ENCODE measurements at places on chromosomes 5 and 9. TPM values are rescaled to one million over a fixed set of nuclear protein-coding genes. Genes with fewer than 3 reads are reported as not detected.

Gene SH3PXD2B
- 27.5 TPM for total RNA-seq

Gene PTTG1
- total RNA-seq = 183 TPM

Gene NEK6
- 40.8 TPM for total RNA-seq

Gene LMBRD2
- 1.1 TPM for total RNA-seq

GRCh38 chr5:59125011-59125961, 542.4 kb downstream of the RAB3C start:
- no peaks in the 10 kb centered on the region for H3K27me3 ChIP-seq
- H3K36me3 ChIP-seq = no peaks in the 10 kb centered on the region
- peaks cover 18% of the 10 kb centered on the region for H3K4me1 ChIP-seq
- H3K4me3 ChIP-seq = no peak overlapping the region
- H3K27ac ChIP-seq = no peak overlapping the region
- no peak for DNase-seq

DNA sequence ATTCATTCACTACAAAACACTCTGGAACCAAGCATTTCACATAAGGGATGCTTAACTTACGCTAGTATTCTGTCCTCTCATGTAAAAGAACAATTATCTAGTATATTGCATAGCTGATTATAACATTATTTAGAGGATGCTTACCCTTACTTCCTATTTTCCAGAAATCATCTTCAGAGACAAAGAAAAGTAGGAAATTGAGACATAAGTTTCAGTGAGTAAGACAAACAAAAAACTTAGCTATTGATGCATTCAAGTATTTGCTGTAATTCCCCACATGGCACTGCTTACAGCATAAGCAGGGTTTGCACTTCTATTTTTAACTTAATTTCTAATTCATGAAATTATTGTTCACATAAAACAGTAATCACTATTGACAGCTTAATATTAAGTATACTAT, 104.8 kb upstream of the SREK1 start:
- DNase-seq = no peak
- H3K4me3 ChIP-seq = no peak overlapping the region
- H3K36me3 ChIP-seq = peaks cover 4% of the 10 kb centered on the region

DNA sequence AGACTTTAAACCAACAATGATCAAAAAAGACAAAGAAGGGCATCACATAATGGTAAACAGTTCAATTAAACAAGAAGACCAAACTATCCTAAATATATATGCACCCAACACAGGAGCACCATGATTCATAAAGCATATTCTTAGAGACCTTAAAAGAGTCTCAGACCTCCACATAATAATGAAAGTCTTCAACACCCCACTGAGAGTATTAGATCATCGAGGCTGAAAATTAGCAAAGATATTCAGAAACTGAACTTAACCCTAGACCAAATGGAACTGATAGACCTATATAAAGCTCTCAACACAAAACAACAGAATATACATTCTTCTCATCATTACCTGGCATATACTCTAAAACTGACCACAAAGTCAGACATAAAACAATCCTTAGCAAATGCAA, 11.7 kb upstream of the SPINK14 start:
- H3K4me1 ChIP-seq = no peaks in the 10 kb centered on the region
- no peak overlapping the region for H3K4me3 ChIP-seq
- DNase-seq = no peak
- H3K27me3 ChIP-seq = 0 out of 2 replicates have a peak, but pooled peaks cover 2% of the 10 kb centered on the region

DNA sequence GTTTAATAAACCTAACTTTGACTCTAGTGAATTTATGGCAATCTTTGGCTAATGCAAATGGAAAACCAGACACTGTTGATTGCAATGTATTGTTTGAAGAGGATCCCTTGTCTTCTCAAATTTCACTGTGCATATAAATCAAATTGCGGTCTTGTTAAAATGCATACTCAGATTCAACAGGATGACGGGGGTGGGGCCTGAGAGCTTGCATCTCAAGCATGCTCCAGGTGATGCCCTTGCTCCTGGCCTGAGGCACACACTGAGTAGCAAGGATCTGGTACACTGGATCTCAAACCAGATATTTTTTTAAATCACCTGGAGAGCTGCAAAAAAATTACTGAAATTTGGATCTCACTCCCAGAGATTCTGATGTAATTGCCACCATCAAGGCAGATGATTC, 463.7 kb downstream of the DNAH5 start:
- H3K27me3 ChIP-seq = no peaks in the 10 kb centered on the region
- H3K4me1 ChIP-seq = no peaks in the 10 kb centered on the region
- H3K27ac ChIP-seq = no peak overlapping the region
- no peaks in the 10 kb centered on the region for H3K36me3 ChIP-seq
- no peak overlapping the region for H3K4me3 ChIP-seq

DNA sequence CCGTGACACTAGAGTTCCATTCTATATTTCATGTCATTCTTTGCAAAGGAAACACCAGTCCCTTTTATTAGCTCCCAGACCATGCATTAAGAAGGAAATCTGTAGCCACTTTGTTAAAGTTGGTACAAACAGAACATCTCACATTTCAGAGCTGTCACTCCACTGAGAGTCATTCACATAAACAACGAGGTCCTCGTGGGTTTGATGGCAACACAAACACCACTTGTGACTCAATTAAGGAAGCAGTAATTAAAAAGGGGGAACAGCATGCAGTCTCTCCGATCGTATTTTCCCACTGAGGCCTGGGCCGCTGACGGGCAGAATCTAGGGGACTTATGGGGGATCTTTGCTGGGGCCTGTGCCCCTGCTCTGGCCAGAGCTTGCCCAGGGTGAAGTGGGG, 94.2 kb upstream of the ZNF618 start:
- no peak overlapping the region for H3K27ac ChIP-seq
- H3K4me3 ChIP-seq = no peak overlapping the region
- no peaks in the 10 kb centered on the region for H3K36me3 ChIP-seq
- H3K4me1 ChIP-seq = no peaks in the 10 kb centered on the region
- 0 out of 2 replicates have a peak, but pooled peaks cover 4% of the 10 kb centered on the region for H3K27me3 ChIP-seq

GRCh38 chr5:131749723-131750470, 46.9 kb downstream of the FNIP1 start:
- H3K27me3 ChIP-seq = no peaks in the 10 kb centered on the region
- H3K27ac ChIP-seq = no peak overlapping the region
- peaks cover 5% of the 10 kb centered on the region for H3K4me1 ChIP-seq
- H3K4me3 ChIP-seq = no peak overlapping the region

- H3K4me3 ChIP-seq = no peak overlapping the region
- DNase-seq = no peak
- no peaks in the 10 kb centered on the region for H3K4me1 ChIP-seq
- H3K27ac ChIP-seq = no peak overlapping the region
- H3K27me3 ChIP-seq = no peaks in the 10 kb centered on the region
Measured at GRCh38 chr9:28051559-28052503, 478.6 kb upstream of the C9orf72 start.

DNA sequence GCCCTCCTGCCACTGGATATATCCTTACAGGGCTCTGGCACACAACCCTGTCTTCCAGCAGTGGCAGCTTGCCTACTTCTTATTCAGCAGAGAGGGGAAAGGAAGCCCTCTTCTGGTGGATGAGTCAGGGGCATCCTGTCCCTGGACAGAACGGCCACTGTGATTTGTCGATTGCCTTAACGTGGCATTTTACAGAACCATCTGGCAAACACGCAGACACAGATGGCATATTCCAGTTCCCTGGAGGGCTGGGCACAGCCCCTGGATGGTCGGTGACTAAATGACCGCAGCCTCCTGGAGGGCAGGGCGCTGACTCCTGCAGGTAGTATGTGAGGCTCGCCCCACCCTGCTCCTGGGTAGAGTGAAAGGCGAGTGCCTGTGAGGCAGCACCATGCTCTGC, 62.1 kb downstream of the DCP2 start:
- H3K27me3 ChIP-seq = no peaks in the 10 kb centered on the region
- DNase-seq = peak; percentile 19
- H3K27ac ChIP-seq = no peak overlapping the region
- H3K36me3 ChIP-seq = no peaks in the 10 kb centered on the region
- H3K4me1 ChIP-seq = no peaks in the 10 kb centered on the region

DNA sequence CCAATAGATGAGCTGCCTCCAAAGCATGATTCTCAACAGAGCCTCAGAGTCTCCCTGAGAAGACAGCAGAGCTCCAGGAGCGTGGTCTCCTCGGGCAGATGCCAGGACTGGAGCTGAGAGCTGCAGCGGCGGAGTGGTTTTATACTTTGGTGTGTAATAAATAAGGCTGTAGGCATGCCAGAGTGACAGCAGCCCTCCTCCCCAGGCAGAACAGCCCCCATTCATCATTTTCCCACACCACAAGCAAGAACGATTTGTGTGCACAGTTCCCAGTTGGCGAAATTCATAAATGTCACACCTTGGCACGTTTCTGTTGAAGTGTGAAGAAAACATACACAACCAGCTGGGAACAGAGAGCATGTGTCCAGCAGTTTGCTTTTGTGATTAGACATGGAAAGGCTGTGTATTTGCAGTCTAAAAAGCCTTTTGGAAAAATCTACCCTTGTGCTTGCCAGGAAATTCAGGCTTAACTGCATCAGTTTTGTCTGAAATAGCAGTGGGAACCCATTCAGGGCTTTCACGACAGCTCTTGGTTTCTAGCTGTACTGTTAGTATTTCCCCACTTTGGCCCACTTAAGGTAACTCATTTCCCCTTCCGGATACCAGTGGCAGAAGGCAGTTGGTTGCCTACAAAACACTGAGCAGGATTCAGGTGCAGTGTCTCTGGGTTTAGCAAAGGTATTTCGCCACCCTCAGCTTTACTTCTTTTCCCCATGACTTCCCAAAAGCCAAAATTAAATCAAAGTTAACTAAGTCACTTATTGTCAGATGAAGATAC, at the start of gene C1QTNF3:
TSS of gene C1QTNF3 (minus strand) at position 115 of the 778 bp plus-strand sequence. CDS start at position 27, 88 bp downstream.
- DNase-seq = no peak
- no peak within 1 kb of the TSS for H3K4me3 ChIP-seq
- H3K4me1 ChIP-seq = no peaks in the 10 kb centered on the region
- H3K27ac ChIP-seq = no peak within 1 kb of the TSS

DNA sequence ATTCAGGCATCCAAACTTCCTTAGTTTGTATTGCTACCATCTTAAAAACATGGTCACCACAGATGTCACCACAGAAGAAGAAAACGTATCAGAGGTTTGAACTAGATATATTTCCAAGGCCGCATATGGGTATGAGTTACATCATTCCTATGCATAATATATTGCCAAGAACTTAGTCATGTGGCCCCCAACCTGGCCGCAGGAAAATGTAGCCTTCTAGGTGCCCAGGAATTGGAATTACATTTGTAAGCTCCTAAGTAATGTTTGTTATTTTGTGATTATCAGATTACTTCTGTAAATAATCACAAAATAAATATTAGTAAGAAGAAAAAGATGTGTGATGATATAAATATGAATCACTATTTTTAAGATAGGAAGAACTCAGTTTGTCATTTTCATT, 351.4 kb downstream of the ISL1 start:
- H3K27me3 ChIP-seq = no peaks in the 10 kb centered on the region
- no peaks in the 10 kb centered on the region for H3K4me1 ChIP-seq
- DNase-seq = no peak
- H3K36me3 ChIP-seq = no peaks in the 10 kb centered on the region
- no peak overlapping the region for H3K4me3 ChIP-seq
- no peak overlapping the region for H3K27ac ChIP-seq
